CD4-positive, CD25-positive, alpha-beta regulatory T cell (primary cell): ENCODE measurements at places on chromosomes 7 and 10.
A peak's percentile ranks its signal among the peaks of the same experiment; 100 is the strongest.

DNA sequence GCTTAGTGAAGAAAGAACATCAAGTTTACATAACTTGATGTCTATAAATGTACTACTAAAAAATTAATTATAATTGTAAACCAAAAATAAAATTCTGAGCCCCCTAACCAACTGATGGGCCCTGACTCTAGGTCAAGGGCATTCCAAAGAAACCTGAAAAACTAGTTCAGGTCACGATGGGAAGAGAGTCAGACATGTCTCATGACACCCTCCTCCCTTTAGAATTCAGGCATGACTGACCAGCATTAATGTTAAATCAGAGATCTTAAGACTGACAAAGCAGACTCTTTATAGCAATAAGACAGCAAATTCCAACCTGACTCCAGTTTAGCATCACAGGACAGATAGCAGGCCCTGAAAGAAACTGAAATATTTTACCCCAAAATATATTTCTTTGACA is 21.6 kb upstream of the OTUD1 start:
- no peak for DNase-seq
- no peak overlapping the region for H3K27ac ChIP-seq

DNA sequence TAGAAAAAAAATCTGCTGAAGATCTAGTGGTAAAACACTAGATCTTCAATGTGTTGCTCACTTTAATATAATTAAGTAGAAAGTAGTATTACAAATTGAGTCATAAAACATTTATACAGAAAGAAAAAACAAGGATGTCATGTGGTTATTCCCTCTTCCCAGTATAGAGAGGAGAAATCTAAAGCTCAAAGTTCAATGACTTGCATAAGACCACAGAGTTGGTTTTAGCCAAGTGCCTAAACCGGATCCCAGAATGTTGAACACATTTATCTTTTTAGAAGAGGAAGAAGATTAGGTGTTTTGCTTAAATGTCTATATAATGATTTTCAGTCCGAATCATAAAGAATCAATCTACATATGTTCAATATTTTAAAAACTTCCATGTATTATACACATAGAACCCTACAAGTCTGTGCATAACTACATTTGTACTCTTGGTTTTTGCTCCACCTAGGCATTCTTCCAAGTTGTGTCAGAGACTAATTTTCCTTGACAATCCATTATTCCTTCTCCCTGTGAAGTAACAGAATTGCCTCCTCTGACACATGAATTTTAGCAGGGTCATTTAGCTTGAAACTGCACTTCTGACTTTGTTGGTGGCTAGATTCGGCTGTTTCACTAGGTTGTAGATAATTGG is 389.2 kb downstream of the MAGI2 start:
- no peak overlapping the region for H3K27ac ChIP-seq
- H3K36me3 ChIP-seq: no peaks in the 10 kb centered on the region
- no peaks in the 10 kb centered on the region for H3K27me3 ChIP-seq
- H3K4me1 ChIP-seq: no peaks in the 10 kb centered on the region
- DNase-seq: no peak
- H3K4me3 ChIP-seq: no peak overlapping the region

GRCh38 chr10:78260141-78260540 is 226.5 kb downstream of the RPS24 start:
- no peaks in the 10 kb centered on the region for H3K36me3 ChIP-seq
- H3K27me3 ChIP-seq: no peaks in the 10 kb centered on the region
- H3K27ac ChIP-seq: no peak overlapping the region

GRCh38 chr10:103811463-103811862 is 43.9 kb downstream of the SH3PXD2A start:
- H3K4me1 ChIP-seq: no peaks in the 10 kb centered on the region
- H3K27ac ChIP-seq: no peak overlapping the region
- H3K36me3 ChIP-seq: no peaks in the 10 kb centered on the region
- H3K4me3 ChIP-seq: no peak overlapping the region

- peaks cover 6% of the 10 kb centered on the region for H3K27me3 ChIP-seq
- H3K36me3 ChIP-seq: no peaks in the 10 kb centered on the region
- no peak overlapping the region for H3K27ac ChIP-seq
- no peak overlapping the region for H3K4me3 ChIP-seq
These were observed 298.2 kb downstream of the FRMD4A start for GRCh38 chr10:14032406-14032998.

DNA sequence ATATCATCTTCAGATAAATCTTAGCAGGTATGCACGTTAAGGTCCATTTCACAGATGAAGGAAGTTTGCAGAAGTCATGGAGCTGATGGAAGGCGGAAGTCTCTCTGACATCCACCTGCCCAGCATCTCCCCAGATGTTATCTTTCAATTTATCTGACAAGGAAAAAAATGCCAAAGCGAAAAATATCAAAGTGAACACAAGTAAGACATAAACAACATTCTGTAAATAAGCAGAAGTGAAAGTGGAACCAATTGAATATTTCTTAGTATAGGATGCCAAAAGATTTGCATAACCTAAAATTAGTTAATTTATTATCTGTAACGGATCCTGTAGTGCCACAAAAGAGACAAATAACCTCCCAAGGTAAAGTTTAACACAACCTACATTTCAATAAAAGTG is 73.6 kb upstream of the NEBL start:
- no peak for DNase-seq
- H3K4me1 ChIP-seq: no peaks in the 10 kb centered on the region
- no peak overlapping the region for H3K4me3 ChIP-seq
- H3K27ac ChIP-seq: no peak overlapping the region
- H3K27me3 ChIP-seq: no peaks in the 10 kb centered on the region
- H3K36me3 ChIP-seq: no peaks in the 10 kb centered on the region

GRCh38 chr10:112421731-112422130 is 25.0 kb downstream of the ZDHHC6 start:
- DNase-seq: no peak
- H3K4me1 ChIP-seq: no peaks in the 10 kb centered on the region
- no peak overlapping the region for H3K4me3 ChIP-seq

- no peak overlapping the region for H3K4me3 ChIP-seq
- no peaks in the 10 kb centered on the region for H3K36me3 ChIP-seq
- no peaks in the 10 kb centered on the region for H3K4me1 ChIP-seq
- no peak overlapping the region for H3K27ac ChIP-seq
- H3K27me3 ChIP-seq: no peaks in the 10 kb centered on the region
These were observed 340.2 kb downstream of the THSD7A start for GRCh38 chr7:11491811-11492210.

- no peak overlapping the region for H3K27ac ChIP-seq
- no peak overlapping the region for H3K4me3 ChIP-seq
- no peak for DNase-seq
- no peaks in the 10 kb centered on the region for H3K27me3 ChIP-seq
- no peaks in the 10 kb centered on the region for H3K4me1 ChIP-seq
These were observed 50.4 kb downstream of the CCNY start for GRCh38 chr10:35386594-35387174.

- no peak overlapping the region for H3K27ac ChIP-seq
- no peak for DNase-seq
- H3K27me3 ChIP-seq: no peaks in the 10 kb centered on the region
- peaks cover 3% of the 10 kb centered on the region for H3K36me3 ChIP-seq
- H3K4me1 ChIP-seq: no peaks in the 10 kb centered on the region
These were observed 37.2 kb downstream of the IMMP2L start for GRCh38 chr7:111525100-111525499.

GRCh38 chr7:4483851-4484250 is 198.2 kb upstream of the FOXK1 start:
- no peak for DNase-seq
- H3K4me3 ChIP-seq: no peak overlapping the region
- no peaks in the 10 kb centered on the region for H3K27me3 ChIP-seq
- no peak overlapping the region for H3K27ac ChIP-seq
- no peaks in the 10 kb centered on the region for H3K4me1 ChIP-seq

GRCh38 chr7:141073641-141074161 is at the start of gene TMEM178B:
Gene TMEM178B, plus strand, starts transcription at chr7:141074064.
- no peak for DNase-seq
- H3K27ac ChIP-seq: no peak within 1 kb of the TSS
- H3K36me3 ChIP-seq: no peaks in the 10 kb centered on the region
- H3K27me3 ChIP-seq: peaks cover 46% of the 10 kb centered on the region
- H3K4me3 ChIP-seq: peak within 1 kb of the TSS; percentile 37

DNA sequence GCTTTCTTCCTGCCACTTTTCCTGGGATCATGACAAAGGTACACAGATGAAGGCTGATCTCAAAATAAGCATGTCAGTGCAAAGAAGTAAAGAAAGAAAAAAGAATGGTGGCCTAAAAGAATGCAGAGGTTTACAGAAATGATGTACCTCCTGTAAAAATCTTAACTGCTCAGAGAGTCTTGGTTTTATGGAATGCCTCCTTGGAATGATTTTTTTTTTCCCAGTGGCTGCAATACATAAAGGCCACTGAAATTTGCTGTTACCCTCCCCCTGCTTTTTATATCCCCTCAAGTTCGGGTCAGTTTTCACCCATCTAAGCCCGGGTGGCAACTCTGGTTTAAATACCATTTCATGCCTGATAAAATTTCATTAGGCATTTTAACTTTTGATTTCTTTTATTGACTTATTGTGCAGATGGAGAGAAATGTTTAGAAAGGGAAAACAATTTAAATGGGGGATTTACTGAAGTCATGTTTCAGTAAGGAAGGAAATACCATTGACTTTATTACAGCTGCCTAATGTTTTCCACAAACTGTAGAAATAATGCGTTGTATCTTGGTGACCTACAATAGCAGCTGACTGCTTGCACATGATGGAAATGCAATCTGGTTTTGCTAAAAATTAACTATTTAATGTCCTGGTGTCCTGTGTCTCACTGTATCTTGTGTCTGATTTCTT is 102.5 kb downstream of the SAMD9 start:
- H3K4me1 ChIP-seq: no peaks in the 10 kb centered on the region
- no peak overlapping the region for H3K4me3 ChIP-seq

DNA sequence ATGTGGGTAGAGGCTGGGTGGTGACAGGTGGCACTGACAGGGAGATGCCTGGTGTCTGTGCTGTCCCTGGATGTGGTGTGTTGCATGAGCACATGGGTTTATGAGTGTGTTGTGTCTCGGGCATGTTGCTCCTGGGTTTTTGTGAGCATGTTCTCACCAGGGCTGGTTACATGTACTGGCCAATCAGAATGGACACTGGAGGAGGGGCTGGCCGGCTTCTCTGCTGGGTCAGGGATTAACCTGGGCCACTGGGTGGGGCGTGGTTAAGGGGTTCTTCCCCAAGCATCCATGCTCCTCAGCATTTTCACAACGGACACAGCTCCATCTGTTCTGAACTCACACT is 20.8 kb upstream of the VOPP1 start:
- peaks cover 9% of the 10 kb centered on the region for H3K4me1 ChIP-seq
- H3K27ac ChIP-seq: no peak overlapping the region
- H3K36me3 ChIP-seq: no peaks in the 10 kb centered on the region
- no peak overlapping the region for H3K4me3 ChIP-seq
- no peak for DNase-seq

DNA sequence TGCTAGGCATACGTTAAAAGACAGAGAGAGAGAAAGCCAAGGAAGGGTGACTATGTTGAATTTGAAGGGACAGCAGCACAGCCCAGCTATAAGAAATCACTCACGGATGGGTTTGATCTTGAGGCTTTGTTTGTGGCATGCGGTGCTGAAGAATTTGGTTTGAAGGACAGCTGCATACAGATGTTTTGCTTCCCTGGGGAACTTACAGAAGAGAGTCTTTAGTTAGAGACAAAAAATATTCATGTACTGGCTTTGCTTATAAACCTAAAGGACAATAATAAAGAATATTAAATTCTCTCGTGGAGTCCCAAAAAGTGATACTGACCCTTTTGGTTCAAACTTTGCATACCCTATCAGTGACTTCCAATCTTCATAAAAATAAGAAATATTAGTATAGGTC is 491.4 kb downstream of the NEBL start:
- H3K27me3 ChIP-seq: no peaks in the 10 kb centered on the region
- H3K36me3 ChIP-seq: no peaks in the 10 kb centered on the region
- no peaks in the 10 kb centered on the region for H3K4me1 ChIP-seq
- no peak overlapping the region for H3K27ac ChIP-seq
- no peak for DNase-seq
- no peak overlapping the region for H3K4me3 ChIP-seq

DNA sequence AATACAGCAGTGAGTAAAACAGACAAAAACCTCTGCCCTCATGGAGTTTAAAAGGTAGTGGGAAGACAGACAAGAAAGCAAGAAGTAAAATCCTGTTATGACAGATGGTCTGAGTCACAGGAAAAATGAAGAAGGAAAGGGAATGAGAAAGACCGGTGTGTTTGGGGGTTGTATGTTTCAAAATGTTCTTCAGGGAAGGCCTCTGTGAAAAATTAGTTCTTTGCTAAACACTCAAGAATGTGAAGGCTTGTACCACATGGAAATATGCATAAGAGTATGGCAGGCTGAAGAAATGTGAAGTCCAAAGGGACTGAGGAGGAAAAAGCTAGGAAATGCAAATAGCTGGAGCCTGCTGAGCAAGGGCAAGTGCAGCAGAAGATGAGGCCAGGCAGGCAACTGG is 315.9 kb upstream of the SEMA3A start:
- no peak for DNase-seq
- H3K4me1 ChIP-seq: no peaks in the 10 kb centered on the region
- H3K4me3 ChIP-seq: no peak overlapping the region

- H3K27ac ChIP-seq: no peak overlapping the region
- H3K27me3 ChIP-seq: no peaks in the 10 kb centered on the region
- no peaks in the 10 kb centered on the region for H3K36me3 ChIP-seq
- no peak for DNase-seq
- no peaks in the 10 kb centered on the region for H3K4me1 ChIP-seq
- H3K4me3 ChIP-seq: no peak overlapping the region
These were observed 378.5 kb downstream of the CCSER2 start for GRCh38 chr10:84706875-84707274.

GRCh38 chr7:126700807-126701604 is 551.7 kb downstream of the GRM8 start:
- H3K36me3 ChIP-seq: no peaks in the 10 kb centered on the region
- H3K4me1 ChIP-seq: peaks cover 14% of the 10 kb centered on the region
- DNase-seq: peak; percentile 76

GRCh38 chr10:8026349-8027259 is 27.9 kb upstream of the GATA3 start:
- no peaks in the 10 kb centered on the region for H3K36me3 ChIP-seq
- peaks cover 4% of the 10 kb centered on the region for H3K4me1 ChIP-seq
- no peak for DNase-seq
- peak overlapping the region; percentile 89 for H3K4me3 ChIP-seq

- no peak overlapping the region for H3K27ac ChIP-seq
- H3K27me3 ChIP-seq: no peaks in the 10 kb centered on the region
- H3K36me3 ChIP-seq: no peaks in the 10 kb centered on the region
- DNase-seq: no peak
- H3K4me1 ChIP-seq: no peaks in the 10 kb centered on the region
These were observed 157.5 kb upstream of the PLXDC2 start for GRCh38 chr10:19658622-19659233.

GRCh38 chr7:137934176-137934826 is 67.6 kb downstream of the CREB3L2 start:
- DNase-seq: peak; percentile 16
- H3K36me3 ChIP-seq: no peaks in the 10 kb centered on the region
- H3K27ac ChIP-seq: peak overlapping the region; percentile 91
- peak overlapping the region; percentile 95 for H3K4me3 ChIP-seq
- H3K4me1 ChIP-seq: peaks cover 31% of the 10 kb centered on the region
- H3K27me3 ChIP-seq: no peaks in the 10 kb centered on the region
